ENCODE measurements at places on chromosomes 1 and 21. TPM values are rescaled to one million over a fixed set of nuclear protein-coding genes. Genes with fewer than 3 reads are reported as not detected.

- no peak for DNase-seq
Observed at GRCh38 chr21:36210779-36211659, 54.4 kb downstream of the DOP1B start.

Gene SYTL1
- 17.1 TPM for total RNA-seq

GRCh38 chr1:173405281-173405680, 71.9 kb upstream of the PRDX6 start:
- DNase-seq: no peak

Gene CTSE
- total RNA-seq: 9.1 TPM

Gene MYOC
- total RNA-seq: not detected

Gene MPZ
- total RNA-seq: 0.41 TPM

GRCh38 chr1:167433884-167434283, 84.4 kb downstream of the CD247 start:
- no peak for DNase-seq

Gene TNFAIP8L2
- total RNA-seq: not detected

- no peak for DNase-seq
Observed at GRCh38 chr1:22557341-22557950, 5.8 kb upstream of the EPHA8 start.

Gene BEND5
- not detected for total RNA-seq

GRCh38 chr21:37784591-37785318, 131.5 kb downstream of the KCNJ6 start:
- no peak for DNase-seq

DNA sequence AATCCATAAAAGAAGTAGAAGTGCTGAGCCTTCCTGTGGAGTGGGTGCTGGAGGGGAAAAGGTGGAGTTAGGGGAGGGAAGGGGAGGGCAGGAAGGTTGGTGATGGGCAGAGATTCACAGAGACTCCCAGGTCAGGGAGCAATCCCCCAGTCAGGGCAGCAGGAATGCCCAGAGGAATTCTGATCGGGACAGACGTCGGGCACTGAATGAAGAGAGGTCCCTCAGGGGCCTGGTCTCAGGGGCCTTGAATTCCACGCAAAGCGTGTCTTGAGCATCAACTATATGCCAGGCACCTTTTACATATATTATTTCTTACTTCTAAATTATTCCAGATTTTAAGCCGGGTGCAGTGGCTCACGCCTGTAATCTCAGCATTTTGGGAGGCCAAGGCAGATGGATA, 7.2 kb upstream of the PADI1 start:
- no peak for DNase-seq

- DNase-seq: peak; percentile 77
Observed at GRCh38 chr1:153616144-153616916, at the start of gene S100A14. TSS of gene S100A14 (minus strand) at chr1:153616325. CDS start at chr1:153615858, 467 bp downstream.

GRCh38 chr1:168454211-168454815, 89.5 kb downstream of the XCL2 start:
- no peak for DNase-seq

- no peak for DNase-seq
Observed at GRCh38 chr1:30725450-30726095, 2.2 kb upstream of the MATN1 start.

Measured in HT-29 (cell line).